Ascending aorta (tissue), 2 donors: ENCODE measurements at places on chromosomes 7 and 10. TPM values are rescaled to one million over a fixed set of nuclear protein-coding genes. Genes with fewer than 3 reads are reported as not detected.

GRCh38 chr7:80288175-80289122 is 153.8 kb downstream of the GNAI1 start:
- no peaks in the 10 kb centered on the region for H3K4me1 ChIP-seq
- H3K4me3 ChIP-seq = no peak overlapping the region
- H3K27me3 ChIP-seq = no peaks in the 10 kb centered on the region
- no peak overlapping the region for H3K27ac ChIP-seq
- no peak for DNase-seq

DNA sequence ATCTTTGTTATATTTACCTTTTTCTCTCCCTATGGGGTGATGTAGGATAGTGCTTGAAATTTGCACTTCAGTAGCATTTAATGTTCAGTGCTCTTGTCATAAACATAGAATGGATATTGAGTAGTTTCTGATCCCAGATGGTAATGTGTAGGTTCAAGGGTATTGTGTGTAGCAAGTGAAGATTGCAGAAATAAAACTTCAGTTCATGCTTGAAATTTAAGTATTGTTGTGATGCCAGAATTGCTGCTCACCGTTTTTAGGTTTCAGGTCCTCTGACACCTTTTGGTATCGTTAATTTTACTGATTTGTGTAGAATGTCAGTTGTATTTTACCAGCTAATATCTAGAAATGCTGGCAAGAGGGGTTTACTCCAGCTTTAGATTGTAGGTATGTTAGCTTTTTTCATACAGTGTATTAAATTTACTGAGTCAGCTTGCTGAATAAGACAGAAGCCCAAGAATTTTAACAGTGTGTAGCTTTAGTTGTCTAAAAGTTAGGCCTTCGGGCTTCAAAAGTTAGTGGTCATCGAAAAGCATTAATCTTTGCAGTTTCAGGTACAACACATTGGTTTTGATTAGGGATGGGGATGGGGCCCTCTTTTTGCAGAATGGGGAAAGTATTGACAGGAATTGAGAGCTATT is 1.9 kb downstream of the PTEN start:
- no peaks in the 10 kb centered on the region for H3K36me3 ChIP-seq
- no peaks in the 10 kb centered on the region for H3K4me1 ChIP-seq
- no peaks in the 10 kb centered on the region for H3K27me3 ChIP-seq
- no peak for DNase-seq
- peak overlapping the region; percentile 100 for H3K4me3 ChIP-seq
- peak overlapping the region; percentile 92 for H3K27ac ChIP-seq

DNA sequence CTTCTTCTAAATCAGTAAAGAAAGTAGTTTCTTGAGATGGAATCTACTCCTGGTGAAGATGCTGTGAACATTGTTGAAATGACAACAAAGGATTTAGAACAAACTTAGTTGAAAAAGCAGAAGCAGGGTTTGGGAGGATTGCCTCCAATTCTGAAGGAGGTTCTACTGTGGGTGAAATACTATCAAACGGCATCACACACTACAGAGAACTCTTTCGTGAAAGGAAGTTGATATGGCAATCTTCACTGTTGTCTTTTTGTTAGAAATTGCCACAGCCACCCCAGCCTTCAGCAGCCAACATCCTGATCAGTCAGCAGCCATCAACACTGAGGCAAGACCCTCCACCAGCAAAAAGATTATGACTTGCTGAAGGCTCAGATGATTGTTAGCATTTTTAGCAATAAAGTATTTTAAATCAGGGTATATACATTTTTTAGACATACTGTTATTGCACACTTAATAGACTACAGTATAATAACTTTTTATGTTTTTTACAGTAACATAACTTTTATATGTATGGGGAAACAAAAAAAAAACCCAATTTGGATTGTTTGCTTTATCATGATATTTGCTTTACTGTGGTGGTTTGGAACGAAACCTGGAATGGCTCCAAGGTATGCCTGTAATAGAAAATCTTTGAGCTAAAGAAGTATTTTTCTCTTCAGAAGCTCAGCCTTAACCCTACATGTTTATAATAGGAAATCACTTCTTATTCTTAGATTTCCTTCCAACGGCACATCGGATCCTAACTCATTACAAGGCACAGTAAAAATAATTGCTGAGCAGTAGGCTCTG is 257.3 kb downstream of the LRMDA start:
- no peak overlapping the region for H3K27ac ChIP-seq
- no peaks in the 10 kb centered on the region for H3K36me3 ChIP-seq
- no peak for DNase-seq
- H3K4me1 ChIP-seq = peaks cover 8% of the 10 kb centered on the region

Gene RNF148
- total RNA-seq = 1.5 TPM

- no peak overlapping the region for H3K4me3 ChIP-seq
- no peak for DNase-seq
- H3K27ac ChIP-seq = no peak overlapping the region
Measured at GRCh38 chr7:1912593-1913465, 242.8 kb downstream of the ELFN1 start.

DNA sequence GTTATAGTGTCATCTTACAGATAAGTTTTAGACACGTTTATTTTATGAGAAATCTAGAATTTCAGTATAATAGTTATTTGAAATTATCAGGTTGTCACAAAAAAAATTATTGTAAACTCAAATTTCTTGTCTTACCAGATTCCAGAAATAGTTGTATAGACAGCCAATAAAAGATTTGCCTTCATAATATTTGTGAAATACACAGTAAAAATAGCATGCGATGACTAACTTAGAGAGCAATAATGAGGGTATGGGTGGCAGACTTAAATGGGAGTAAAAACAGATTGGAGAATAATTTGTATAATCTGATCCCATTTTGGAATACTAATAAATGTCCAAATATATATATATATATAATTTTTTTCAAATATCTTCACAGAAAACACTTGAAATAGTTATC is 687.5 kb upstream of the LRRTM3 start:
- H3K4me3 ChIP-seq = no peak overlapping the region

Gene IFIT2
- 0.85 TPM for total RNA-seq

Gene PTPRZ1
- total RNA-seq = 0.64 TPM

DNA sequence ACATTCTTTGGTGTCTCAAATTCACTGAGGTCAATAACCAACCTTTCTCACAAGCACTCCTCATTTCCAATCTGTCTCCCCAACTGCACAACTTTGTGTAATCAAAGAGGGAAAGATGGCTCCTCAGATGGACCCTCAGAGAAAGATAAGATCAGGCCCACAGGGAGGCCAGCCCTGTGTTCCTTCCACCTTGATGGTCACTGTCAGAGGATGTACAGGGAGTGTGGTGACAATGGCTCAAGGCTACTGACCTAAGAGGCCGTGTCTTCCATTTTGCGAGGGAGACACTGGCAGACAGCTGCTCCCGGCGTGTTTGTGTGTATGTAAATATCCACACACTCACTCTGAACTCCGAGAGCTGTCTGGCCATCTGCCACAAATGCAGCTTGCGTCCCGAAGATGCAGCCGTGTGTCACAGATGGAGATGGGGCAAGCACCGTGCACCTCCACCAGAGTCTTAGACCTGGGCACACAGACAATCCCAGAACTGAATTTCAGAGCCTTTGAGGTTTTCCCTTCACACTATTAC is 712.1 kb upstream of the NRP1 start:
- DNase-seq = no peak
- H3K27ac ChIP-seq = no peak overlapping the region
- H3K4me1 ChIP-seq = no peaks in the 10 kb centered on the region
- no peaks in the 10 kb centered on the region for H3K36me3 ChIP-seq
- no peaks in the 10 kb centered on the region for H3K27me3 ChIP-seq
- no peak overlapping the region for H3K4me3 ChIP-seq

GRCh38 chr7:82435769-82436168 is 7.8 kb downstream of the CACNA2D1 start:
- H3K27me3 ChIP-seq = no peaks in the 10 kb centered on the region
- no peak for DNase-seq
- no peaks in the 10 kb centered on the region for H3K4me1 ChIP-seq
- no peak overlapping the region for H3K4me3 ChIP-seq

DNA sequence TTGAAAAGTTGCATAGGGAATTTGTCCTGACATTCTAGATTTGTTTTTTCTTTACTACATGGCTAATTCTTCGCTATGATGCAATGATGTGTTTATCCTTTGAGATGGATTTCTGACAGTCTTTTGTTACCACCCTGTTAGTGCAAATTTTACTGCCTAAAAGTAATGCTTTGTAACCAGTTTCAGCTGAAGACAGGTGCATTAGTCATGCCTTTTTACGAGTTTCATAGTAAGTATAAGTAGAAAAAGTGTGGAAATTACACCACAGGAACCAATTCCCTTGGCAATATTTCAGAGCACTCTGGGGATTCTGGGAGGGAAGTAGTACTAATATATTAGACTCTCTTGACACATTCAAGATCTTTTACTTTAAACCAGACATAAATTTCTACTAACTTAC is 257.8 kb upstream of the DKK1 start:
- H3K27ac ChIP-seq = no peak overlapping the region
- no peak overlapping the region for H3K4me3 ChIP-seq
- DNase-seq = no peak
- no peaks in the 10 kb centered on the region for H3K4me1 ChIP-seq
- no peaks in the 10 kb centered on the region for H3K27me3 ChIP-seq

DNA sequence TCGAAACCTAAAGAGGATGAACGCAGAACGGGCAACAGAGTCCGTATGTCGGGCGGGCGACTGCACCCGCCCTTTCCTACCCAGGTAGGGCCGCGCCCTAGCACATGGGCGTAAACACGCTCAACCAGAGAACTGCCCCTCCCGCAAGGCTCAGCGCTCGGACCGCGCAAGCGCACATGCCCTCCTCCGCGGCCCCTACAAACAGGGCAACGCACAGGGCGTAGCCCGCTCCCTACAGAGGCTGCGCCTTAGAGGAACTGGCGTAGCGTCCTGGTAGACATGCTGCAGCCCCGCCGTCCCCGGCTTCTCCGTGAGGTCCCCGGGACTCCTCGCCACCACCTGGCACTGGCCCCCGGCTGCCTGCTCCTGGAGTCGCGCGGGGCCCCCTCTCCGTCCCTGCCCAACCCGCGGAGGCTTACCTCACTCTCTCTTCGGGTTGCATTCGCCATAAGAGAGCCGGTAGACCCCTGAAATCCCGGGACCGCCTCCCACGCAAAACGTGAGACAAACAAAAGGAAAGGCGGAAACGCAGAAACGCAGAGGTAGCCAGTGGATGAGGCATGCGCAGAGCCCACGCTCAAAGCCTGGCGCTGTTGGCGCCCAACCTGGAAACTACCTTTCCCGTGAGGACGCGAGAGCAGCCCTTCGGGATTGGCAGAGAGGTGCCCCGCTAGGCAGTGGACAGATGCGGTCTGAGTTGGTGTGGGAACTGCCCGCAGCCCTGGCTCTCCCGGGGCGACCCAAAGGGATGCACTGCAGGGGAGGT is at the start of gene ZNF33B:
TSS of gene ZNF33B (minus strand) at position 516 of the 766 bp plus-strand sequence. CDS start 1,642 bp downstream, outside the sequence.
- no peaks in the 10 kb centered on the region for H3K4me1 ChIP-seq
- H3K36me3 ChIP-seq = no peaks in the 10 kb centered on the region
- DNase-seq = peak; percentile 73
- peak within 1 kb of the TSS; percentile 82 for H3K4me3 ChIP-seq

- H3K4me3 ChIP-seq = no peak overlapping the region
- no peaks in the 10 kb centered on the region for H3K36me3 ChIP-seq
- no peak overlapping the region for H3K27ac ChIP-seq
- no peaks in the 10 kb centered on the region for H3K27me3 ChIP-seq
- no peak for DNase-seq
- no peaks in the 10 kb centered on the region for H3K4me1 ChIP-seq
Measured at GRCh38 chr7:28318101-28318762, 94.1 kb upstream of the CREB5 start.

GRCh38 chr7:140417456-140418155 is 13.7 kb downstream of the RAB19 start:
- H3K27ac ChIP-seq = no peak overlapping the region
- no peaks in the 10 kb centered on the region for H3K4me1 ChIP-seq

- no peaks in the 10 kb centered on the region for H3K27me3 ChIP-seq
- no peak for DNase-seq
- no peaks in the 10 kb centered on the region for H3K36me3 ChIP-seq
- no peak overlapping the region for H3K27ac ChIP-seq
- no peaks in the 10 kb centered on the region for H3K4me1 ChIP-seq
- no peak overlapping the region for H3K4me3 ChIP-seq
Measured at GRCh38 chr7:133650069-133650468, 397.2 kb downstream of the EXOC4 start.

DNA sequence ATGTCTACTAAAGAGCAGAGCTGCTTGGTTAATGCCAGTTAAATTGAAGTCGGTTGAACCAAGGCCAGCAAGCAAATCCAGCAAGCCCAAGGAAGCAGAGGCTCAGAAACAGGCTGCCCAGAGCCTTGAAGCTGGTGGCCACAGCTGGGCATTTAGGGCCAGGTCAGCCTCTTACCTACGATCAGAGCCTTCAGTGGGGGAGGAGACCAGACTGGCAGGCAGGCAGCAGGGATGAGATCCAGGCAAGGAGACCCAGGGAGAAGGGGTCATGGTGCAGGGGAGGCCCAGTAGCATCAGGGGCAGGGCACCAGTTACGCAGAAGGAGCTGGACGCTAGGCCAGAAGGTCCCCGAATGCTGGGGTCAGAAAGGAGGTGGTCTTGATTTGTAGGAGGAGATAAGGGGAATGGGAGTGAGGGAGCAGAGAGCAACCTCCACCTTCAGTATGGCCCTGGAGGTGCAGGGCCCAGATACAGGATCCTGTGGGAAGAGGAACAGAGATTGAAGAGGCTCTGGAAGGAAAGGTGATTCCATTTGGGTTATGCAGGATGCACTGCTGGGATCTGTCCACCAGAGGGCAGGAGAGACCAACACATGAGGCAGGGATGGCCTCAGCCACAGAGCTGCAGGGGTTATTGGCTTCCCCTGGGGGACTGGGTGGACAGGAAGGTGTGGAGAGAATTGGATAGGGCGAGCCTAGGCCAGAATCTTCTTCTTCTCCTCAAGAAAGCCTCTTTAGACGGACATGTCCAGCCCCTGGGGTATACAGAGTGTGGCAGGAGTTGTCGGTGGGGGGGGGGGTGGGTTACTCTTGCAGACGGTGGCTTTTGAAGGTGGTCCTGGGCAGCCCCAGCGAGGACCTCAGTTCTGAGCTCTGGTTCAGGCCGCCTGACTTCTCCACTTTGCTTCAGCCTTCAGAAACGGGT is 132.6 kb upstream of the PODXL start:
- H3K4me3 ChIP-seq = no peak overlapping the region
- H3K27me3 ChIP-seq = no peaks in the 10 kb centered on the region

Gene SMNDC1
- 6.9 TPM for total RNA-seq

GRCh38 chr10:69043931-69044531 is 43.9 kb upstream of the SRGN start:
- no peak overlapping the region for H3K27ac ChIP-seq
- no peak for DNase-seq
- no peaks in the 10 kb centered on the region for H3K36me3 ChIP-seq
- no peaks in the 10 kb centered on the region for H3K27me3 ChIP-seq

GRCh38 chr10:111473361-111473760 is 396.5 kb downstream of the ADRA2A start:
- no peak overlapping the region for H3K27ac ChIP-seq
- no peaks in the 10 kb centered on the region for H3K27me3 ChIP-seq
- H3K4me3 ChIP-seq = no peak overlapping the region
- H3K36me3 ChIP-seq = no peaks in the 10 kb centered on the region

DNA sequence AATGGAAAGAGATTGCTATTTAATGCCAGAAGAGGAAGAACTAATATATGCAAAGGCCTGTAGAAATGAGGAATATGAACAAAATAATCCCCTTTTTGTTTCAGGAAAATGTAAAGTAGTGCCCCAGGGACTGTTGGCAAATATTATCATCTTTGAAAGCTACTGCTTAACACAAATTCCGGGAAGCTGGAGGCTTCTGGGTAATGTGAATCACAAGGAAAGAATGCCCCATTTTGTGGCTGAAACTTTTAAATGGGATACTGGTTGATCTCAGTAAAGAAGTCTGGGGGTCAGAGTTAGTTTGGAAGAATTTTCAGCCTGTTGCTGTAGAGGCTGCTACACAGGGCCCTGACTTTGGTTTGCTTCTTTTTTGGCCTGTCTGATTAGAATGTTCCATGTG is 141.0 kb downstream of the PTEN start:
- H3K4me3 ChIP-seq = no peak overlapping the region
- no peaks in the 10 kb centered on the region for H3K36me3 ChIP-seq
- DNase-seq = no peak
- H3K27me3 ChIP-seq = no peaks in the 10 kb centered on the region
- no peaks in the 10 kb centered on the region for H3K4me1 ChIP-seq
